ENCODE measurements at places on chromosomes 1 and 21.

GRCh38 chr1:14939527-14940284 is 213.8 kb upstream of the TMEM51 start:
- DNase-seq = peak; percentile 36

- DNase-seq = no peak
These were observed 119.7 kb upstream of the LMO4 start for GRCh38 chr1:87208931-87209330.

DNA sequence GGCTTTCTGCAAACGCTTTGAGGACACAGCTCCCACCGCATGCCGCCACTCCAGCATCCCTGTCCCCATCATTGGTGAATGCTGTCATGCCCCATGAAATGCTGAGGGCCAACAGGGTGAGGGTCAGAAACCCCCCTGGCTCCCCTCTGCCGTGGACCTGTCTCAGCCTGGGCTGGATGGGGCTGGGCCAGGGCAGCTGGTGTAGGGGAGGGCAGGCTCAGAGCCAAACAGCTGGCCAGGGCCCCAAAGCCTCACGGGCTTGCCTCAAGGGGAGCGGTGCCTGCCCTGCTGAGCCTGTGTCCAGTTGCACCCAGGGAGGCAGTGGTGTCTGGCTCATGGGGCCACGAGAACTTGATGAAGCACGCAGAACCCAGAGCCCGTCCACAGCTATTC is 49.7 kb downstream of the S100B start:
- DNase-seq = no peak

GRCh38 chr21:32916522-32917099 is 109.1 kb upstream of the OLIG2 start:
- no peak for DNase-seq

DNA sequence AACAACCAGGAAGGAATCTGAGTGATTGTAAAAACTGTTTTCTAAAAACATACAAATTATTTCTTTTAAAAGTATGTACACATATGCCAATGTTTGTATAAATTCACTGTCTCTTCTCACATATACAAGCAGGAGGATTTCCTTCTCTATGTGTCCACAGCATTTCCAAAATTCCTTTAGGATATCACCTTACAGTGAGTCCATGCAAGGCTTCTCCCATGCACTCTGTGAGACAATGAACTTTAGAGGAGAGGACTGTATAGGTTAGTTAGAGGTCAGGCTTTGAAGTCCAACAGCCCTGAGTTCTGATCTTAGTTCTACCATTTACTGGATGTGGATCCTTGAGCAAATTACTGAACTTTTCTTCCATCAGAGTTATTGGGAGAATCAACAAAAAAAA is 34.1 kb upstream of the USH2A start:
- peak; percentile 14 for DNase-seq

GRCh38 chr1:7754234-7754633 is 16.9 kb upstream of the VAMP3 start:
- DNase-seq = no peak
